ENCODE measurements at places on chromosomes 2 and 18.

- H3K4me1 ChIP-seq: no peaks in the 10 kb centered on the region
- DNase-seq: no peak
- peaks cover 44% of the 10 kb centered on the region for H3K27me3 ChIP-seq
- H3K36me3 ChIP-seq: peaks cover 2% of the 10 kb centered on the region
- no peak overlapping the region for H3K4me3 ChIP-seq
Observed at GRCh38 chr2:128439791-128440665, 121.4 kb upstream of the HS6ST1 start.

GRCh38 chr2:221096706-221097567 is 475.2 kb downstream of the EPHA4 start:
- no peak overlapping the region for H3K4me3 ChIP-seq
- DNase-seq: no peak
- H3K27me3 ChIP-seq: peaks cover 16% of the 10 kb centered on the region
- no peak overlapping the region for H3K27ac ChIP-seq
- H3K4me1 ChIP-seq: no peaks in the 10 kb centered on the region
- no peaks in the 10 kb centered on the region for H3K36me3 ChIP-seq

- no peaks in the 10 kb centered on the region for H3K36me3 ChIP-seq
- no peaks in the 10 kb centered on the region for H3K27me3 ChIP-seq
- peaks cover 12% of the 10 kb centered on the region for H3K4me1 ChIP-seq
- no peak for DNase-seq
Observed at GRCh38 chr2:65382323-65382722, 50.1 kb downstream of the SPRED2 start.

- no peak overlapping the region for H3K27ac ChIP-seq
- H3K27me3 ChIP-seq: peaks cover 4% of the 10 kb centered on the region
- H3K36me3 ChIP-seq: no peaks in the 10 kb centered on the region
- no peak overlapping the region for H3K4me3 ChIP-seq
- no peak for DNase-seq
- H3K4me1 ChIP-seq: peaks cover 2% of the 10 kb centered on the region
Observed at GRCh38 chr2:15700599-15701340, 109.1 kb downstream of the DDX1 start.

DNA sequence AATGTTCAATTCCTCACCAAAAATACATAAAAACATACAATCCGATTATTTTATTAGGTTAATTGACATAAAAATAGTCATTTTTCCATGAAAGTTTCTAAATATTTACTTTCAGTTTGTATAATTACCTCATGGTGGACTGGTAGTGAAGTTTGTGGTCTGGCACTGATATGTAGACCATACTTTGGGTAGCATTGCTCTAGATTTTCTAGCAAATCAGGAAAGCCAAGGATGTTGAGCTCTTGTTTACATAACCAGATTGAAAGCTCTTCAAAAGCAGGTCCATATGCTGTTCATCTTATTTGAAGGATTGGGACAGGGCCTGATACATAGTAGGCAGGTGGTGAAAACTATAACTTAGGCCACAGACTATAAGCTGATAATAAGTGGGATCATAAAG is 61.8 kb downstream of the COMMD1 start:
- DNase-seq: no peak
- H3K27ac ChIP-seq: no peak overlapping the region
- no peak overlapping the region for H3K4me3 ChIP-seq
- H3K27me3 ChIP-seq: no peaks in the 10 kb centered on the region
- peaks cover 4% of the 10 kb centered on the region for H3K4me1 ChIP-seq

DNA sequence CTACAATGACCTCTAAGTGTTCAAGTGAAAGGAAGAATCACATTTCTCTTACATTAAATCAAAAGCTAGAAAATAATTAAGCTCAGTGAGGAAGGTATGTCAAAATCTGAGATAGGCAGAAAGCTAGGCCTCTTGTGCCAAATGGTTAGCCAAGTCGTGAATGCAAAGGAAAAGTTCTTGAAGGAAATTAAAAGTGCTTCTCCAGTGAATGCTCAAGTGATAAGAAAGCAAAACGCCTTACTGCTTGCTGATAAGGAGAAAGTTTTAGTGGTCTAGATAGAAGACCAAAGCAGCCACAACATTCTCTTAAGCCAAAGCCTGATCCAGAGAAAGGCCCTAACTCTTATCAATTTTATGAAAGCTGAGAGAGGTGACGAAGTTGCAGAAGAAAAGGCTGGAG is 932.3 kb upstream of the ACVR2A start:
- no peak overlapping the region for H3K27ac ChIP-seq
- no peak for DNase-seq
- H3K27me3 ChIP-seq: no peaks in the 10 kb centered on the region
- H3K36me3 ChIP-seq: no peaks in the 10 kb centered on the region
- H3K4me1 ChIP-seq: no peaks in the 10 kb centered on the region
- H3K4me3 ChIP-seq: no peak overlapping the region
